ENCODE measurements at places on chromosomes 16 and 17. TPM values are rescaled to one million over a fixed set of nuclear protein-coding genes. Genes with fewer than 3 reads are reported as not detected.

SSTR5 gene
- total RNA-seq: 0.22 TPM

ETV4 gene
- total RNA-seq: 4.4 TPM

PRM2 gene
- total RNA-seq: not detected

ZPBP2 gene
- total RNA-seq: not detected

CYGB gene
- total RNA-seq: 2.0 TPM

SLC38A8 gene
- total RNA-seq: not detected

EME1 gene
- total RNA-seq: 0.79 TPM

USP32 gene
- 34.4 TPM for total RNA-seq

BRIP1 gene
- 4.4 TPM for total RNA-seq

CTF1 gene
- total RNA-seq: 0.40 TPM

OR3A3 gene
- not detected for total RNA-seq

SEPTIN12 gene
- total RNA-seq: not detected
